ENCODE measurements at places on chromosomes 1 and 21.

- DNase-seq: no peak
These were observed 189.2 kb downstream of the DYRK1A start for GRCh38 chr21:37555672-37556261.

- no peak for DNase-seq
These were observed 5.2 kb downstream of the MTARC1 start for GRCh38 chr1:220791956-220792355.

GRCh38 chr1:54350360-54350759 is 55.8 kb downstream of the SSBP3 start:
- DNase-seq: no peak

- DNase-seq: no peak
These were observed 8.7 kb downstream of the RGS18 start for GRCh38 chr1:192167011-192167410.

GRCh38 chr21:46675595-46676280 is 40.3 kb downstream of the PRMT2 start:
- no peak for DNase-seq

DNA sequence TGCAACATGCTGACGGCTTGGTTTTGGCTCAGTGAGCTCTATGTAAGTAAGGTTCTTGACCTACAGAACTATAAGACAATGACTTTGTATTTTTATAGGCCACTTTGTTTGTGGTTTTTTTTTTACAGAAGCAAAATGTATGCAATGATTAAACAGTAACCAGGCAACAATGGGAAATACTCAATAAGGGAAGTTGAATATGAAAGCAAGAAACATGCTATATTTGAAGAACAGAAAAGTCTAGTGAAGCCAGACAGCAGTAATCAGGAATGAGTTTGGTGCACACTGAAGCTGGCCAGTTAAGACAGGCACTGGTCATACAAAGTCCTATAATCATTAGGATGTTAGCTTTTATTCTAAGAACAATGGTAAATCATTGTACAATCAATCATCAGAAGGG is 1926.8 kb downstream of the NCAM2 start:
- no peak for DNase-seq

DNA sequence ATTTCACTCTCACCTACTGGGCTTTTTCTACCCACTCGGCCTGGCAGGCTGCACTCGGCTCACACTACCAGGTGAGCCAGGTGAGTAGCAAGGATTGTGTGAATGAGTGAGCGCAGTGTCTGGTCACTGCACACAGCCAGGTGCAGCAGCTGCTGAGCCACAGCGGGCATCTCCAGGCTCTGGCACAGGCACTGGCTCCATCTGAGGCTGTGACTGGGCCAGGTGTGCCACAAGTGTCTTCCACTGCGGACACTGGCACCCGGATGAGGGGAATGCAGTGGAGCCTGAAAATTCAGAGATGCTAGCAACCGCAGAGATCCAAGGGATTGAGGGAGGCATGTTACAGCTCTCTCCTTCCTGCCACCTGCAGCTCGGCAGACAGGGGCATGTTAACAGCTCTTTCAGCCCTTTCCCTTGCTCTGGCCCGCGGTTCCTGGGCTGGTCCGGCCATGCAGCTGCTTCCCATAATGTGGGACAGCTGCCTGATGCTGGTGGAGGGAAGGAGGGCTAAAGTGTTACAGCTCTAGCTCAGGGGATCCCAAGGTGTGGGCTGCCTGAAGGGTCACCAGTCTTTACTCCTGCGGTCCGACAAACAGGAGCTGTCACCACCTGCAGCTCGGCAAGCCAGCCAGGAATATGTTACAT is 1038.3 kb downstream of the AMY1C start:
- no peak for DNase-seq

- DNase-seq: no peak
These were observed 11.1 kb downstream of the PEA15 start for GRCh38 chr1:160216301-160216700.

DNA sequence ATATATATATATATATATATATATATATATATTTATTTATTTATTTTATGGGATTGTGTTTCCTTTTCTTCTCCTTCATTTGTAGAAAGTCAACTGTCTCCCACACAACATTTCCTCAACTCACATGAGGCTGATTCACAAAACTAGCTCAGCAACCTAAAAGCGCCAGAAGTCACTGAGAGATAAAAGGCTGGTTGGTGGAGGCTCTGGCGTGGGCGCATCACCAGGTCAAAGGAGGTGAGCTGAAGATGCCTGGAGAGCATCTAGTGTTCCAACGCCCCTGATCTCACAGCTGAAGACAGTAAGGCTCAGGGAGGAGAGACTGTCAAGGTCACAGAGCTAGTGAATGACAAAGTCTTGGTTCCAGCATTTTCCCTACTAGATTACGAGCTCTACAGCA is 78.0 kb downstream of the HLCS start:
- DNase-seq: no peak

All from right renal cortex interstitium (tissue), 3 donors.